ENCODE measurements at places on chromosomes 4 and X.

- DNase-seq: no peak
Observed at GRCh38 chrX:125940985-125941384, 225.1 kb downstream of the DCAF12L2 start.

GRCh38 chr4:182280436-182281111, 37.4 kb downstream of the TENM3 start:
- no peak for DNase-seq

- no peak for DNase-seq
Observed at GRCh38 chr4:42396752-42397634, at the start of gene SHISA3. SHISA3 (plus strand) TSS chr4:42397488; CDS start chr4:42398057, 569 bp downstream.

- DNase-seq: no peak
Observed at GRCh38 chrX:15853586-15854079, 980 bp downstream of the AP1S2 start.
